Germinal center (tissue), 1 donor: ENCODE measurements at places on chromosomes 6 and 20.

DNA sequence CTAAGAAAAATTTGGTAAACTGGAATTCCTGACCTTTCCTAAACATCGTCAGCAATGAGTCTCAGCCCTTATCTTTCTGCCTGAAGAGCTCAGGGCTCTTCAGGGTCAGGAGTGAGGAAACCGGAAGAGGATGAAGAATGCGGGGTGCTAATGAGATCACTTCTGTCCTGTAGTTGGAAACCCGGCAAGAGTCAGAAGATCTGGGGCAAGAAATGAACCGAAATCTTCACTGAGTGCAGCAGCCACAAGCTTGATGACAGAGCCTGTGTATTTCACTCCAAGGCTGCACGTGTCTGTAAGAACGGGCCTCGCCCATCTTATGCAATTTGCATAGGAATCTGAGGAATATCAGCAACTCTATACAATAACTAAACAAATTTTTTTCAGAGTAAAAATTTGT, 60.4 kb upstream of the QKI start:
- DNase-seq: no peak

DNA sequence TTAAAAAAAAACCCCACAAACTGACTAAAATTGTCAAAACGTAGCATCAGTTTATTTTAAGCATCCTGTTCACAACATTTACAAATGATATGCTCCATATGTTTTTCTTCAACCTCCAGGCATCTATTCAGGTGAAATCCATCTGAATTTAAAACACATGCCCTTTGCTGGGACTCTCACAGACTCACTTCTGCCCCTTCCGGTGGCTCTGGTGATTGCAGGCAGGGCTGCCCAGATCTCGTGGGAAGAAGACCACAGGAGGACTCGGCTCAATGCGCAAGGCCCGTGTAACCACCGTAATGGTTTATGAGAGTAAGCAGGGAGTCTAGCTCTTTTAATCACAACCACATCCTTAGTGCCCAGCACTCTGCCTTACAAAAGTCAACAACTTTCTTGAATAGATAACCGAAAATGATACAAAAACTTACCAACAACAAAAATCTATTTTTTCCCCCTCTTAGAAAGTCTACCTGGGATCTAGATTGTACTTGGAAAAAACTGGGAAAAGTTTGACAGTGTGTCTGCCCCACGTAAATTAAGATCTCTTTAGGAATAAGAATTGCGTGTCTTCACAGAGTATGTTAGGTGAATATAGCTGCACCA, 139.1 kb downstream of the KIF16B start:
- peak; percentile 43 for DNase-seq

GRCh38 chr6:103280417-103280816, 1579.3 kb downstream of the HACE1 start:
- DNase-seq: no peak

GRCh38 chr6:166420351-166420750, 37.6 kb upstream of the MPC1 start:
- no peak for DNase-seq

DNA sequence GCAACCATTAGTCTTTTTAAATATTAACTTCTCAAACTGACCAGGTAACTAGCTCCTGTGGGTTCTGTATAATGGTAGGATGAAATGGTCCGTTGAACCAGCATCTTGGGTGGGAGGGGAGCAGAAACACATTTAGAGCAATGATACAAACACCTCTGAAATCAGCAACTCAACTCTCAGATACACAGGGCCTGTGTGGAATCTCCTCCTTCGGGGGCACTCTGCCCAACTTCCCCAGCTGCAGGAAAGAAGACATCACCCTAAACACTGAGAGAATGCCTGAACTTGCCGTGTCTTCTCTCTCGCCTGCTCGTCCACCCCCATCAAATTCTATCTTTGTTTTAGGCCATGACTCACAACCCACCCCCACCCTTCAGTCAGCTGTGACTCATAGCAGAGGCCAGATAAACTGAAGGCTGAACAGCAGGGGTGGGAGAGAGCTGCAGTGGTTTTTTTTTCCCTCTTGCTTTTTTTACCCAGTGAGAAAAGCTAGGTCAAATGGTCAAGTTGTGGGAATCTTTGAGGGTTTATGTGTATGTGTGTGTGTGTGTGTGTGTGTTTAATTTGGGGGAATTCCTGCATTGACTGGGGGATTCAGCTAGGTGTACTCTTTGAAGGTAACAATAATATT, 593.4 kb upstream of the JAG1 start:
- DNase-seq: no peak

GRCh38 chr6:110284855-110285254, 73.3 kb downstream of the METTL24 start:
- no peak for DNase-seq

GRCh38 chr6:41713650-41714291, 21.6 kb downstream of the TFEB start:
- no peak for DNase-seq

DNA sequence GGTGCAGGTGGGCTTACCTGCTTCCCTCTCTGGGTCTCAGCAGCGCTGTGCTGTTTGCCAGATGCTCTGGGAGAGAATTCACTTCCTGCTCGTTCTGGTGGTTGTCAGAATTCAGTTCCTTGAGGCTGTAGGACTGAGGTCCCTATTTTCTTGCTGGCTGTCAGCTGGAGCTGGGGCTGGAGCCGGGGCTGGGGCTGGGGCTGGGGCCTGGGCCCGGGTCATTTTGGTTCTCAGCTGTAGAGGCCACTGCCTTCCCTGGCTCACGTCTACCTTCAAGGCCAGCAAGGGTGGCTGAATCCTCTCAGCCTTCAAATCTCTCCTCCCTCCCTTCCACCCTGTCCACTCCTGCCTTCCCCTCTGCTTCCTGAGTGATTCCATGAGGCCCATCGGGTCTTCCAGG, 16.8 kb upstream of the PHACTR3 start:
- no peak for DNase-seq

DNA sequence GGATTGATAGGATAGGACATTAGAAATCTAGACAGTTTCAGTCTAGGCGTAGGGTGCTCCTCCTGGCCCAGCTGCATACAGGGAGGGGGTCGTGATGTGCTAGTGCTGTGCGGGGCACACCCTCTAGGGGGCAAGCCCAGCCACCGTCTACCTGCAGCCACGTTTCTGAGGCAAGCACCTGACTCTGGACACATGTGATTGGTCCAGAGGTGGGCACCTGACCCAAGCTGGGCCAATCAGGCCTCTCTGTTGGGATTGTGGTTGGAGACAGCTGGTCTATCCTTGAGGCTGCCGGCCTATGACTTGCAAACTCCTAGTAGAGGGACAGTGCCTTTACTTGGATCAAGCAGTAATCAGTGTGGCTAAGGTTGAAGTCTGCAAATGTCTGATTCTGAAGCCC, 317.1 kb downstream of the BMP7 start:
- no peak for DNase-seq

DNA sequence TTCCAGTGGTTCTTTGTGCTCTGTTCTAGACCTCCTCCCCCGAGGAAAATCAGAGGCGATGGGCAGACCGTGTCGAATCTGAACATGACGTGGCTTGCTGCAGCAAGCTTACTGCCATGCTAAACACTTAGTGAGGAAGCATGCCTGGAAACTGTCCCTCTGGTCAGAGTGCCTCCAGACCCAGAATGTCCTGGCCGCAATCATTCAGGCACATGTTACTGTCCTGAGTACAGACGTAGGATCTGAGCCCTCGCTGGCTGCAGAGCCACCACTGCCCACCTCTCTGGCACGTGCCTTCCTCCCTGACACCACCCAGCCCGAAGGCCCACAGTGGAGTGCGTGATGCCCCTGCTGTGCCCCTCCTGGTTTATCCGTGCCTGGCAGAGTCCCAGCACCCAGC, 163.6 kb downstream of the SYNDIG1 start:
- DNase-seq: no peak

DNA sequence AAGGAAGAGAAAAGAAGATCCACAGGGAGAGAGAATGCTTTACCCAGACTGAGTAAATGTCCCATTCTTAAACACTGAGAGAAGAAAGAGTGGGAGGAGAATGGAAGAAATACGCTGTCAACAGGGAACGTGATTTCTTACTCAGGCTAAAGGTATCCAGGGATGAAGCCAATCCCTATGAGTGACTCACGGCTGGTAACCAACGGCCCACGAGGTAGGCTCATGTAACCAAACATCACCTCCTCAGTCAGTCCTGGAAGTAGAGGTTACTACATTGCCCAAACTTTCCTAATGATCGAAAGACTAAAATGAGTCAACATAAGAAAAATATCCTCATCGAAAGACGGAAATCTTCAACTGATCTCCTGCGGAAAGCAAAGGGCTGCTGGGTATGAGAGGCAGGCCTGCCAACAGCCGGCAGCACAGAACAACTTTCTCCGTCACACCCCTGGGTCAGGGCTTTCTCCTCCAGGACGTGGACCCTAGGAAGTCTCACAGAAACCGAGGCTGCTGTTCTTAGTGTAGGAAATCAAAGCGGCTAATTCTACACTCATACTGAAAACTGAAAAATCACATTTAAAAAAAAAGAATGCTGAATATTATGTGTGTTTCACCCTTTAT, 292.6 kb downstream of the GMDS start:
- DNase-seq: no peak

DNA sequence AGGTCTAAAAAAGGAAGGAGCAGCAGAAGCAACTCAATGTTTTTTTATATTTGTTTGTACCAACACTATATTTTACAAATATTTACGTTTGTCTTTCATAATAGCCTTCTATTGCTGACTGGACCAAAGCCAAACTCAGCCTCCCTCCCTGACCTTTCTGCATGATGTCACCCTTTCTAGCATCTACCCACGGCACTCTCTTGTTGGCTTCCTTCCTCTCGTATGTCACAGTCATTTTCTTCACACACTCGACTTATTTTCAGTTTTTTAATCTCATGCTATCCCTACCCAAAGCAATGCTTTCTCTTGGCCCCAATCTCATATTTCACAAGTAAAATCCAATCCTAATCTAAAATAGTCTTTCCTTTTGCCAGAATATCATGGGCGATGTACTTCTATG, 16.3 kb upstream of the FAM8A1 start:
- DNase-seq: no peak

GRCh38 chr20:54479138-54479906, 3.9 kb downstream of the DOK5 start:
- DNase-seq: no peak

GRCh38 chr6:80165143-80165542, 58.7 kb downstream of the BCKDHB start:
- no peak for DNase-seq

- no peak for DNase-seq
Observed at GRCh38 chr6:114576330-114576729, 233.5 kb upstream of the HS3ST5 start.

GRCh38 chr6:145842693-145843546, 28.3 kb upstream of the FBXO30 start:
- DNase-seq: no peak

GRCh38 chr6:111646942-111647341, 41.3 kb upstream of the TRAF3IP2 start:
- no peak for DNase-seq

- DNase-seq: no peak
Observed at GRCh38 chr6:143150281-143150680, 89.6 kb downstream of the AIG1 start.

GRCh38 chr6:56268266-56268665, 20.9 kb upstream of the COL21A1 start:
- no peak for DNase-seq

- no peak for DNase-seq
Observed at GRCh38 chr6:133432021-133432989, 191.1 kb downstream of the EYA4 start.

DNA sequence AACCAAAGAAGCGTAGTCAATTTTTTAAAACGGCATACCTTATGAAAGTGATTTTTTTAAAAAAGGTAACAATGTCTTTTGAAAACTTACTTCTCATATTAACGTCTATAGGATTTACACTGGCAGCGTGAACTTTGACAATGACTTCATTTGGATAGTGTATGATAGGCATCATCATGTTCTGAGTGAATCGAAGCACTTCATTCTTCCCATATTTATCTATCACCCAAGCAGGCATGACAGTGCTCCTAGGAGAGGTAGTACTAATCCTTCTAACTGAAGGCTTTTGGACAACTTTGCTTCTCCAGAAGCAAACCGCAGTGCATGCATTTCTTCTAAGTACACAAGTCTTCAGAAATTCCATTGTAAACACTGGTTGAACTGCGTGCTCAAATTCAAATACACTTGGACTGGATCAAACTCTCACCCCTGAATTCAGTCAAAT, 618 bp downstream of the RTN4IP1 start:
- DNase-seq: no peak

GRCh38 chr6:79436241-79436640, 101.0 kb downstream of the LCA5 start:
- DNase-seq: no peak

DNA sequence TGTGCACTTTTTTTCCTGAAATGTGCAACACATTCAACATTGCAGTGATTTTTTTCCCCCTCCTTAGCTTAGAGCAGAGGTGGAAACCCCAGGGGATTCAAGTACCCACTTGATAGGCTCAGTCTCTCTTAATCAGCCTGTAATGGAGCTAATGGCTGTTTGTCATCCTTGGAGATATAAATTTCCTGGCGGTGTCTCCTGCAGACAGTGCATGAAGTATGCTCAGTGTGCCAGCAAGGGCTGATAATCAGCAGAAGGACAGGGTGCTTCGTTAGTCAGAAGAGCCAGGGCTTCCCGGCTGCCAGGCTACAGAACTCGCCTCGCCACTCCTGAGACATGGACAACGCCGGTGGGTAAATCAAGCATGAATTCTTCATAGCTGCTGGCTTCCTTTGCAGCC, 69.8 kb upstream of the PHACTR2 start:
- DNase-seq: no peak

GRCh38 chr6:64083261-64083660, 447.7 kb downstream of the PHF3 start:
- no peak for DNase-seq

DNA sequence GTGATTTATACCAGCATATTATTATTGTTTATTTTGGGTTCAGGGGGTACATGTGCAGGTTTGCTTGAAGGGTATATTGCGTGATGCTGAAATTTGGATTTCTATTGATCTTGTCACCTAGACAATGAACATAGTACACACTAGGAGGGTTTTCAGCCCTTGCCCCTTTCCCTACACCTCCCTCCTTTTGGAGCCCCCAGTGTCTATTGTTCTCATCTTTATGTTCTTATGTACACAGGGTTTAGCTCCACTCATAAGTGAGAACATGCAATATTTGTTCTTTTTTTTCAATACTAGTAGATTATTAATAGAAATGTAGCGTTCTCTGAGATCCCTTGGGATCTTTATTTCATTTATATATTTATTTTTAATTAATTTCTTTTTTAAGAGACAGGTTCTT, 79.2 kb upstream of the MRAP2 start:
- DNase-seq: no peak

- no peak for DNase-seq
Observed at GRCh38 chr6:151442371-151442770, 9.6 kb downstream of the RMND1 start.
